ENCODE measurements at places on chromosomes 2 and 18. TPM values are rescaled to one million over a fixed set of nuclear protein-coding genes. Genes with fewer than 3 reads are reported as not detected.

Gene PLEK
- total RNA-seq = 5.1 TPM

Gene ST8SIA5
- 0.09 TPM for total RNA-seq

Gene ALLC
- total RNA-seq = not detected

Gene CCBE1
- not detected for total RNA-seq

Gene GALNT13
- not detected for total RNA-seq

Gene CPS1
- total RNA-seq = 1.5 TPM

Gene CTLA4
- total RNA-seq = 14.8 TPM

Gene C2orf80
- not detected for total RNA-seq

Gene AMER3
- total RNA-seq = not detected

Gene SMAD2
- 110 TPM for total RNA-seq

GRCh38 chr2:118865106-118865505 lies 17.7 kb upstream of the EN1 start:
- DNase-seq = no peak

GRCh38 chr2:232781765-232782164 lies 5.4 kb upstream of the KCNJ13 start:
- DNase-seq = no peak

DNA sequence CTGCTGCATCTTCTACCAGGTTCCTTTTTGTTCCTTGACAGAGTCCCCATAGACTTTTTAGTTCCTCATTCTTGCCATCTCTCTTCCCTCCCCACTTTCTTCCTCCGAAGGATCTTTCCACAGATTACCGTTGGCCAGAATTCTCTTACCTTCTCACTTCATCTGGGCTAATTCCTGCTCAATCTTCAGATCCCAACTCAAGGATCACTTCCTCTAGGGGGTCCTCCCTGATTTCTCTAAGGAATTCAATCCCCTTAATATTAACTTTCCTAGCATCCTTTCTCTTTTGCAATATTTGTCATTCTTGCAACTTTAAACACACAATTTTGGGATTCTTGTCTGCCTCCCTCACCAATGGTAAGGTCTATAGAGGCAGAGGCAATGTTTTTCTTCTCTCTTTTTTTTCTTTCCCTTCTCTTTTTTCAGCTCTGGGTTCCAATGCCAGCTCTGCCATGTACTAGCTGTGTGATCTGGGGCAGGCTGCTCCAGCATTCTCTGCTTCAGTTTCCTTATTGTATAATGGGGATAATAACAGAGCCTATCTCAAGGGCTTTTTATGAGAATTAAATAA lies 5.4 kb upstream of the KCNE4 start:
- no peak for DNase-seq

- no peak for DNase-seq
These were observed 153.2 kb upstream of the MYT1L start for GRCh38 chr2:2484301-2484700.

DNA sequence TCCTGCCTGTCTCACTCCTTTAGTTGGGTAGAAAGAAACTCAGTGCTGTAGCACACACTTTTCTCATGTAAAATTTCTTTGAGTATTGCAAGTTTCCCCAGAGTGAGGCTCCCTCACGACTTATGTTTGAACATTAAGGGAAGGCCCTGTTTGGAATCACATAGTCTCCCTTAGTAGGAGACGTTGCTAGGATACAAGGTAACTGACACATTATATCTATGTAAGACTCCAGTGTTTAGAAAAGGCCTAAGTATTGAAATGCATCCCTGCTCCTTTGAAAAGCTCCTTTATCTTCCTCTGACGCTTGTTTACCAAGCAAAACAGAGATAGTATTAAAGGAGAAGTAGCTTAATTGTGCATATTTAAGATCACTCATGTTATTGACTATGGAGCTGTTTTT lies 248.2 kb downstream of the PHLPP1 start:
- no peak for DNase-seq

- no peak for DNase-seq
These were observed 21.6 kb downstream of the KIF1A start for GRCh38 chr2:240798327-240798905.

- DNase-seq = no peak
These were observed 609.0 kb downstream of the DCC start for GRCh38 chr18:52948868-52949444.

DNA sequence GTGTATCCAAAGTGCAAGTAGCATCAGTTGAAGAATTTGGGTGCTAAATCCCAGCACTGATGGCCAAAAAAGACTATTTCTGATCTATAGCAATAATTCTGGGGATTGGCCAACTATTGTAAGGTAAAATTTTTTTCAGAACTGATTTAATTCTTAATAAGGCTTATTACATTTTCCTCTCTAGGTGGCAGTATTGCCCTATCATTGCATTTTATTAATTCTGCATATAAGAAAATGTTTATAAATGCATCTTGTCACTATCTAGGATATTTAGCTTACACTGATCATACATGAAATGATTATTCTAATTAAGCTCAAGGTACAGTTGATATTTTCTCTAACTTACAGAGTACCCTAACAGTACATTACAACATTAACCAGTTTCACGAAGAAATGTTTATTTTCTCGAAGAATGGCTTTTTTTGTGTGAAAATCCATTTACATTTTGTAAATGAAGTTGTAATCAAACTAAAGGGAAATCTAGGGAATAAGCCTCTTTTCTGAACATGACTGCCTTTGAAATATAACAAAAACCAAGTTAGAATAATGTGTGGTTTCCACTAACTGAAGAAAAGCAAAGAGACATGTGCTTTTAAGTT lies 11.0 kb downstream of the TTN start:
- DNase-seq = no peak

DNA sequence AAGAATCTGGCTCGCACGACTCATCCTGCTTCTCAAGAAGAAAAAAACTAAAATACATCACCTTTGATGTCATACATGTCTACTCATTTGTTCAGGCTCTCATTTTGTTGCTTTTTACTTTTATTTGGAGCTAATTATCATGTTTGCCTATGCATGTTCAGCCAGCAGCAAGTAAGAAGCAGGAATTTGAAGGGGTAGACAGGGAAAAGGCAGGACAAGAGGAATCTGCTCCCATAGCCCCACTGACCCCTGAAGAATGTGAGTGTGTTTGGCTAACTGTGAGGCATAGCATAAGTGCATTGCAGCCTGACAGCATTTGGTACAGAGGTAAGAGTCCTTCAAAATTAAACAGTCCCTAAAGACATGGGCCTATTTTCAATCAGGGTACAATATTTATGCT lies 72.7 kb downstream of the NYAP2 start:
- no peak for DNase-seq

GRCh38 chr2:9308186-9308955 lies 101.8 kb downstream of the ASAP2 start:
- DNase-seq = no peak

GRCh38 chr18:6370410-6370809 lies 44.3 kb downstream of the L3MBTL4 start:
- DNase-seq = no peak

Data from T-cell (primary cell).